Heart right ventricle (tissue), 16 donors: ENCODE measurements at places on chromosomes 3 and 15. TPM values are rescaled to one million over a fixed set of nuclear protein-coding genes. Genes with fewer than 3 reads are reported as not detected.

- H3K27ac ChIP-seq, result no peak overlapping the region
- DNase-seq, result no peak
- peaks cover 7% of the 10 kb centered on the region for H3K4me1 ChIP-seq
- H3K27me3 ChIP-seq, result no peaks in the 10 kb centered on the region
- H3K4me3 ChIP-seq, result no peak overlapping the region
Measured at GRCh38 chr3:115999613-116000012, 376.3 kb downstream of the GAP43 start.

- no peak overlapping the region for H3K4me3 ChIP-seq
- H3K36me3 ChIP-seq, result no peaks in the 10 kb centered on the region
- peaks cover 40% of the 10 kb centered on the region for H3K4me1 ChIP-seq
- no peak overlapping the region for H3K27ac ChIP-seq
Measured at GRCh38 chr3:153293265-153293664, 131.2 kb downstream of the RAP2B start.

- H3K36me3 ChIP-seq, result no peaks in the 10 kb centered on the region
- DNase-seq, result no peak
- no peaks in the 10 kb centered on the region for H3K4me1 ChIP-seq
- H3K27me3 ChIP-seq, result no peaks in the 10 kb centered on the region
- peak overlapping the region; percentile 36 for H3K27ac ChIP-seq
Measured at GRCh38 chr15:69609776-69610175, 157.2 kb downstream of the RPLP1 start.

DNA sequence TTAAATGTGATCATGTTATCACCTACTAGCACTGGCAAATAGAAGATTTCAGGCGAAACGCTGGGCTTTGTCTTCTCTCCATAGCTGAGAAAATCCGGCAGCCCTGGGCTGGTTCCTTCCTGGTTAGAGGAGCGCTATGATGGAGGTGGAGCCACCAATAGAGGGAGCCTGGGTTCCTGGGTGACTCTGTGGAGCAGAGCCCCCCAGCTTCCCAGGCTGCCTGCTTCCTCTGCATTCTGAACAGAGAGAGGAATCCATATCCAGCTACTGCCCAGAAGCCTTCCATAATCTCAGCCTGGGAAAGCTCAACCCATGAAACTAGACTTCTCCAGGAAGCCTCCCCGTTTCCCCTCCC, 32.6 kb upstream of the IQSEC1 start:
- H3K4me1 ChIP-seq, result no peaks in the 10 kb centered on the region
- DNase-seq, result no peak
- H3K27ac ChIP-seq, result no peak overlapping the region
- H3K4me3 ChIP-seq, result no peak overlapping the region
- H3K36me3 ChIP-seq, result no peaks in the 10 kb centered on the region

DNA sequence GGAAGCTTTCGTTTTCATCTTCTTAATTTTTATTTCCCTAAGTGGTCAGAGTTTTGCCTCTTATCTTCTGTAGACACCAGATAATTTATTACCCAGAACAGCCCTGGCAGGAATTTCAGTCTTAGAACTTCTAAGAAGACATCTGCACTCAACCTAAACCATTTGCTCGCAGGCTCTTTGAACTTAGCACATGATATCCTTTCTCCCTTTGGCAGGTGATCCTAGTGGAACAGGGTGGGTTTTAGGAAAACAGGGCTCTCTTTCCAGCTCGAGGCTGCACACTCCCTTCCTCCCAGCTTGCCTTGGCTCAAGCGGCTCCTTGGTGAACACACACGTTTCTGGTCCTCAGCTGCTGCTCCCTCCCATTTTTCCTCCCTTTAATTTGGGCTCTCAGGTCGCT, 116.5 kb downstream of the THSD4 start:
- no peaks in the 10 kb centered on the region for H3K27me3 ChIP-seq
- no peak overlapping the region for H3K4me3 ChIP-seq
- H3K27ac ChIP-seq, result no peak overlapping the region
- no peak for DNase-seq

- DNase-seq, result no peak
- H3K4me3 ChIP-seq, result no peak overlapping the region
- H3K27ac ChIP-seq, result no peak overlapping the region
- H3K4me1 ChIP-seq, result no peaks in the 10 kb centered on the region
- no peaks in the 10 kb centered on the region for H3K27me3 ChIP-seq
Measured at GRCh38 chr3:77933926-77934325, 894.0 kb downstream of the ROBO2 start.

GRCh38 chr3:5389057-5389456, 201.6 kb downstream of the EDEM1 start:
- no peak for DNase-seq
- H3K4me1 ChIP-seq, result no peaks in the 10 kb centered on the region
- no peak overlapping the region for H3K4me3 ChIP-seq
- H3K27me3 ChIP-seq, result no peaks in the 10 kb centered on the region

DNA sequence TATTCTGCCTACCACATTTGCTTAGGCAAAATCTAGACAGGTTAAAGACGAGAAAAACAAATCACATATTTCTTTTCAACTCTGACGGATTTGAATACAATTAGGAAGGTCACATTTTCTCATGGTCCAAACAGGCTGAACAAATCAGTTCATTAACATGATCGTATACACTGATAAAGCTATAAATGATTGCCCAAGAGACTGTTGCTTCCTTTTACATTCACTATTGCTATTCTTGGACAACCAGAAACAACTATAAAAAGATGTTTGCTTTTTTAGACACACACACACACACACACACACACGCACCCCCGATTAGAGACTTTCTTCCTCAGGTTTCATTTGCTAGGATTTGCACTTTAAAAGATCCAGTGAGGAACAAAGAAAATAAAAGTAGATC, 122.3 kb upstream of the BHLHE40 start:
- H3K27ac ChIP-seq, result no peak overlapping the region
- H3K4me1 ChIP-seq, result peaks cover 20% of the 10 kb centered on the region
- no peak for DNase-seq
- no peak overlapping the region for H3K4me3 ChIP-seq

DNA sequence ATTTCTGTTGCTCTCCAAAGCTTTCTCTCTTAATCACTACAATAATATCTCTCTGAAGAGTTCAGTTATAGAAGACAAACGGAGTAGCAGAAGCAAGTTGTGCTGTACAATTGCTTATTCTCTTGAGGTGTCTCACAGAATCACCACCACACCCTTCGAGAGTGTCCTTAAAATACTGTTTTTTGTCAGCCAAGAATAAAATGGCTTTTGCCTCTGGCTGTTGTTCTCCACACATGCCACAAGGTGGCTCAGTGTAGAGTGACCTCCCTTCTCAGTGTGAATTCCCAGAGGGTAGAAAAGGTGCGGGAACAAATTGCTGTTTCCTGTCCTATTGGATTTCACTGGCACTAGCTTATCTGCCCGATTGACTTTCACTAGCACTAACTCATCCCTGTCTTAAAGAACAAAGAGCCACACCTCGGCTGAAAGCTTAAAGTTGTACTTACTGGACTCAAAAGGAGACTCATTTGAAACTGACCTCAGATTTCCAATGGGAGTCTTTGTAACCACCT, 134.2 kb upstream of the SATB1 start:
- no peaks in the 10 kb centered on the region for H3K4me1 ChIP-seq
- no peak for DNase-seq
- H3K27ac ChIP-seq, result no peak overlapping the region
- H3K4me3 ChIP-seq, result no peak overlapping the region

GRCh38 chr3:118556983-118557382, 477.7 kb downstream of the IGSF11 start:
- H3K4me3 ChIP-seq, result no peak overlapping the region
- no peaks in the 10 kb centered on the region for H3K4me1 ChIP-seq
- DNase-seq, result no peak
- no peaks in the 10 kb centered on the region for H3K27me3 ChIP-seq

GRCh38 chr15:67744331-67745072, 80.8 kb upstream of the SKOR1 start:
- no peak overlapping the region for H3K27ac ChIP-seq
- no peak overlapping the region for H3K4me3 ChIP-seq
- H3K4me1 ChIP-seq, result no peaks in the 10 kb centered on the region
- H3K36me3 ChIP-seq, result peaks cover 12% of the 10 kb centered on the region
- DNase-seq, result no peak

- peaks cover 6% of the 10 kb centered on the region for H3K27me3 ChIP-seq
- no peak for DNase-seq
- no peak overlapping the region for H3K4me3 ChIP-seq
- no peaks in the 10 kb centered on the region for H3K4me1 ChIP-seq
- no peaks in the 10 kb centered on the region for H3K36me3 ChIP-seq
Measured at GRCh38 chr3:55882006-55882405, 394.9 kb upstream of the WNT5A start.

GRCh38 chr3:197847866-197848401, 56.9 kb downstream of the LRCH3 start:
- no peak overlapping the region for H3K4me3 ChIP-seq
- H3K4me1 ChIP-seq, result no peaks in the 10 kb centered on the region
- no peaks in the 10 kb centered on the region for H3K36me3 ChIP-seq
- H3K27me3 ChIP-seq, result no peaks in the 10 kb centered on the region

- H3K36me3 ChIP-seq, result no peaks in the 10 kb centered on the region
- H3K27me3 ChIP-seq, result no peaks in the 10 kb centered on the region
- no peak for DNase-seq
- H3K4me3 ChIP-seq, result no peak overlapping the region
- H3K4me1 ChIP-seq, result no peaks in the 10 kb centered on the region
Measured at GRCh38 chr3:181470349-181470748, 241.4 kb upstream of the SOX2 start.

GRCh38 chr3:111882799-111883198, 23.7 kb downstream of the PHLDB2 start:
- H3K27me3 ChIP-seq, result no peaks in the 10 kb centered on the region
- no peak overlapping the region for H3K27ac ChIP-seq
- peaks cover 10% of the 10 kb centered on the region for H3K36me3 ChIP-seq
- H3K4me3 ChIP-seq, result no peak overlapping the region

DNA sequence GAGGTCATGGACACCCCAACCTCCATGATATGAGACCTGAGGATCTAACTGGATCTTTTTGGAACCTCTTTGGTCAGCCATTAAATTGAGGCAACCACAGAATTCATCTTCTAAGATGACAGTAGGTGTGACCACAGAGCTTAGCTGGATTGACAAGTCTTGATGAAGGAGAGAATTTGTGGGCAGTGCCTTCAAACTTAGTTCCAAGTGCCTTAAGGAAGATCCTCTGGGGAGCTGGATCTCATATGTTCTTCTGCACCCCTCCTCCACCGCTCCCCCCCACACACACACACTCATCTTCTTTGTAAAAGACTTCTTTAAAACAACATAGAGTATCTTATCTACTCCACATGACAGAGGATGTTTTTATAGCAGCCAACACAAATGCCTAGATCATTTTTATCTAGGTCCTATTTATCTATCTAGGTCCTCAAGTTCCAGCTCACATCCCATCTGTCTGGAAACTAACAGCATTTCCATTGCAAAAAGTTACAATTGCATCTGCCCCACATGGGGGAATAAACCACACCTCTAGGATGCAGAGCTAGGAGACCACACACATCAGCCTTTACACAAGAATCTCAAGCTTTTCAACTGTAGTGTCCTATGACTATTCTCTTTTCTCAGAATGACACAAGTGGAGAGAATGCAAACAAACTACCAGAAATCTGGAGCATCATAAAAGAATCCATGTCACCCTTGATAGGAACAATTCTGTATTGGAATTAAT, 37.4 kb downstream of the WWTR1 start:
- H3K27me3 ChIP-seq, result no peaks in the 10 kb centered on the region
- no peak for DNase-seq
- no peak overlapping the region for H3K4me3 ChIP-seq
- H3K27ac ChIP-seq, result no peak overlapping the region
- peaks cover 66% of the 10 kb centered on the region for H3K4me1 ChIP-seq

DNA sequence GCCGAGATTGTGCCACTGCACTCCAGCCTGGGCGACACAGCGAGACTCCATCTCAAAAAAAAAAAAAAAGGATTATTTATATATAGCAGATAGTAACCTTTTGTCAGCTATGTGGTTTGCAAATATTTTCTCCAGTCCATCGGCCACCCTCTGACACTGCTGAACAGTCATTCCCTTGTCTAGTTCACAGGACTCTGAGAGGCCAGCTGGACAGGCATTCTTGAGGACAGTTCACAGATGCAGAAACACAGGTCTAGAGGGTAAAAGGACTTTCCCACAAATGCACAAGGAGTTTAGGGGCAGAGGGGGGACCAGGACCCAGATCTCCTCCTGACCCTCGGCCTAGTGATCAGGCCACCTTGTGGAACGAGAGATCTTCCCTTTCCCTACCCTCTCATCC, 7.5 kb upstream of the TMEM40 start:
- DNase-seq, result no peak
- no peaks in the 10 kb centered on the region for H3K27me3 ChIP-seq
- H3K27ac ChIP-seq, result no peak overlapping the region
- no peak overlapping the region for H3K4me3 ChIP-seq
- H3K36me3 ChIP-seq, result no peaks in the 10 kb centered on the region

GRCh38 chr3:106748472-106749262, 628.6 kb upstream of the CCDC54 start:
- H3K4me1 ChIP-seq, result no peaks in the 10 kb centered on the region
- no peak for DNase-seq
- H3K36me3 ChIP-seq, result no peaks in the 10 kb centered on the region

DNA sequence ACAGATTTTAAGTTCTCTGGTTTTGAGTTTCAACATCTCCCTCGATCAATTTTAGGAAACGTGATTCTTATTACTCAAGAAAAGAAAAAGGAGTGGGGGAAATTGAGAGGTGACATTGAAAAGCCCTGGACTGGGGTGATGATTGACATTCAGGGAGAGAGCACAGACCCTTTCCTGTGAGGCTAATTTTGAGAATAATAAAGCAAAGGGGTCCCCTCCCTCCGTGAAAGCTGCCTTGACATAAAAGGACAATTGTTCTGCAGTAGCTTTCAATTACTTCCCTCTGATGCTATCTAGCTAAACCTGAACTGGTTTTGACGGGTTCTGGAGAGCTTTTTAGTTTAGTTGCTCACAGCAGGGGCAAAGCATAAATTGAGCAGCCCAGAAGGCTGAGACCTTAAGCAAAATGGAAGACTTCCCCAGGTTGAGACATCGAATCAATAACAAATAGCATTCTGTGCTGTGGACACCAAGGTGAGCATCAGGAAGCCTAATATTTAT, 14.4 kb upstream of the CMTM8 start:
- H3K27me3 ChIP-seq, result no peaks in the 10 kb centered on the region
- H3K36me3 ChIP-seq, result no peaks in the 10 kb centered on the region
- H3K27ac ChIP-seq, result no peak overlapping the region
- H3K4me1 ChIP-seq, result no peaks in the 10 kb centered on the region
- no peak for DNase-seq

- no peak for DNase-seq
- no peaks in the 10 kb centered on the region for H3K36me3 ChIP-seq
- no peak overlapping the region for H3K27ac ChIP-seq
- H3K4me3 ChIP-seq, result no peak overlapping the region
- no peaks in the 10 kb centered on the region for H3K4me1 ChIP-seq
Measured at GRCh38 chr3:117865338-117865737, 1155.8 kb downstream of the TUSC7 start.

Gene PTPRG
- total RNA-seq, result 38.3 TPM

Gene ACSBG1
- total RNA-seq, result not detected

Gene ELL3
- 0.51 TPM for total RNA-seq

Gene IL5RA
- 0.23 TPM for total RNA-seq

Gene CEMIP
- 0.05 TPM for total RNA-seq

Gene OXNAD1
- total RNA-seq, result 13.1 TPM

Gene SCAANT1
- total RNA-seq, result not detected

Gene AZI2
- 29.7 TPM for total RNA-seq

Gene TUSC7
- not detected for total RNA-seq

Gene ANKRD63
- not detected for total RNA-seq

Gene IQCH
- total RNA-seq, result 2.5 TPM

Gene TICRR
- 0.93 TPM for total RNA-seq

Gene CILP
- 6.5 TPM for total RNA-seq

Gene CCR2
- total RNA-seq, result 0.66 TPM

Gene EPHA3
- total RNA-seq, result 5.6 TPM

Gene GPR62
- total RNA-seq, result not detected

Gene SPESP1
- 4.1 TPM for total RNA-seq
